ENCODE measurements at places on chromosomes 7 and 10.

- DNase-seq: no peak
Measured at GRCh38 chr7:118369987-118370386, 145.5 kb downstream of the ANKRD7 start.

DNA sequence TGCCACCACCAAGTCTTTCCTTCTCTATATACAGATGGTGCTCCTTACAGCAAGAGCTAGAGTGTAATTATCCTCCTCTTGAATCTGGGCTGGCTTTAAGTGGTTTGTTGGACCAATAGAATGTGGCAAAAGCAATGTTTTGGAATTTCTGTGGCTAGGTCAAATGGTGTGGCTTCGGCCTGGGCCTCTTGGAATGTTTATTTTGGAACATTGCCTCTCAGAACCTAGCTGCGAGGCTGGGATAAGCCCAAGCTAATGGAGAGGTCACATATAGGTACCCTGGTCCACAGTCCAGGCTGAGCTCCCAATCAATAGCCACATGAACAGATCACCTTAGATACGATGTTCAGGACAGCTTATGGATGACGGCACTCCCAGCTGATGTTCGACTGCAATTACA, 556.7 kb downstream of the TYW1 start:
- DNase-seq: no peak

GRCh38 chr10:96269438-96270300, 1.7 kb downstream of the BLNK start:
- DNase-seq: peak; percentile 51

- DNase-seq: no peak
Measured at GRCh38 chr7:67823345-67823744, 826.7 kb downstream of the TYW1 start.

DNA sequence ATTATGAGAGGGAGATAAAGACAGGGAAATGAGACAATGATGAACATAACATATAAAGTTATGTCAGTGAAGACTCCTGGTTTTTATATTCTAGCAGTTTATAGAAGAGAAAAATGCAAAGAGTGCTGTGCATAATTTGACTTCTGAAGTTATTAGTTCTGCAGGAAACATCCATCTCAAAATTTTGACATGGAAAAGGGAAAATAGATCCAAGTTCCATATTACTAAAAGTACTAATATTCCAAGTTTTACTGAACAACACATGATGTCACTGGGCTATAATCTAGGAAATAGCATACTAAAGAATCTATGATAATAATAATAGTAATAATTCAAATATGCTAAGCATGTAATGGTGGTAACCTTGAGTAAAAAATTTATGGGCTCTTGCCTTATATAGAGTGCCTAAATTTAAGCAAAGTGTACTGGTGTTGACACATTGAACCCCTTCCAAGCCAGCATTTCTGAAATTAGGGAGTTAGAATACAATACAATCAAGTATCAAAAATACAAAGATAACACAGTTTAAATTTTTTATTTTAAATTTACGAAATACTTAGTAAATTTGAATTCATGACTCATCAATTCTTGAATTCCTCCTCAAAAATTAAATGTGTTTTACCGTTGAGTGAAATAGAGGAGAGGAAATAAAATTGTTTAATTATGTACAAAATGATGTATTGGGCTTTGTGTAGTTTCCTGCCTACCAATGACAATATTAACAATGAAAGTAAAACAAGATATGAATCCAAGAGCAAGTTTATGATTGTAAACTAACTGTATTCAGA, 102.8 kb upstream of the KCND2 start:
- no peak for DNase-seq

DNA sequence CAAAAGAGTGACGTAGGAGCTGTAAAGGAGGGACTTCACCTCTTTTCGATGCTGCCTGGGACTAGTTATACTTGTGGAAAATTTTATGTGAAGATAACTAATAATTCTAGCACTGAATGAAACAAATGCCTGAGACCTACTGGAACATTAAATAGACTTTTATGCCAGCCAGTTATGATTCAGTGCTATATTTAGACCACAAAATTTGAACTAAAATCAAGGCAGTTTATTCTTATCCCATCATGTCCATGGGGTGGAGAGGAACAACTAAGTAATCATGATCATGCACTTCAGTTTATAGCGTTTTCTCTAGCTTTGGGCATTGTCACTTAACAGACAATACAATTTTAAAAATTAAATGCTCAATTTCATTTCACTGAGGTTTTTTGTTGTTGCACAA, 76.7 kb downstream of the ZEB1 start:
- DNase-seq: no peak

GRCh38 chr7:28292834-28293526, 112.4 kb upstream of the JAZF1 start:
- DNase-seq: no peak

GRCh38 chr7:142711196-142711595, 38.1 kb upstream of the PRSS1 start:
- DNase-seq: no peak

GRCh38 chr7:36752026-36752711, 27.9 kb upstream of the AOAH start:
- no peak for DNase-seq
